ENCODE measurements at places on chromosomes 6 and 20. TPM values are rescaled to one million over a fixed set of nuclear protein-coding genes. Genes with fewer than 3 reads are reported as not detected.

GRCh38 chr6:14393910-14394309 is 276.3 kb downstream of the CD83 start:
- no peak for DNase-seq

DNA sequence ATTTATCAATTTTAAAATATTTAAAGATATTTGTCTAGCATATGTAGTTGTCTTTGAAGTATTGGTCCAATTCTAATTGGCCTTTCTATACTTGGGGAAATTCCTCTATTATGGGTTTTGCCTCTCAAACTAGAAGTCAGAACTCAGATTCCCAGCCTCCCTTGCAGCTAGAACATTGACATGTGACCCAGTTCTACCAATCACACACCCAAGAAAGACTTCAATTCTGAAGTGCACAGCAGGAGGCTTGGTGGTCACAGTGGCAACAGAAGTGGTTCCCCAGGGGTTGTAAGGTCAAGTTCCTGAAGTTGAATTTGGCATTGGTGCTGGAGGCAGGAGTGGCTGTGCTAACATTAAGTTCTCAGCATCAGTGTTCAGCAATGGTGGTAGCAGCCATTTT is 14.8 kb upstream of the FKBP5 start:
- no peak for DNase-seq

GRCh38 chr6:80792151-80792550 is 685.7 kb downstream of the BCKDHB start:
- no peak for DNase-seq

DNA sequence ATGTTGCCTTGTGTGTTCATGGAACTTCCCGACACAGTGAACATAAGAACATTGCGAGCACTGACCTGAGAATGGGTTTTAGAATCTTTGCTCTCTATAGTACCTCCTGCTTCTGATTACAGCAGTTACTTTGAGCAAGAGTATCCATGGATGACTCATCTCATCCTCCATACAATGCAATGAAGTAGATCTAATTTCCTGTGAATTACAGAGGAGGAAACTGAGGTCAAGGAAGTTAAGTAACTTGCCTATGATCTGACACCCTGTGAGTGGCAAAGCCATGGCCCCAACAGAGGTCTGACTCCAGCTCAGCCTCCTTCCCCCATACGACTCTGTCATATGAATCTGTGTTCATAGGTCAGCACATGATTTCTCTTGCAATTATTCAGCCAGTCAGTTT is 518.1 kb downstream of the TFAP2A start:
- DNase-seq = no peak

- no peak for DNase-seq
These were observed 39.2 kb upstream of the TPD52L1 start for GRCh38 chr6:125114248-125114858.

Gene CCN6
- total RNA-seq = not detected

Gene NKX2-2
- total RNA-seq = not detected

GRCh38 chr20:21623074-21623780 is 82.2 kb upstream of the PAX1 start:
- DNase-seq = no peak

DNA sequence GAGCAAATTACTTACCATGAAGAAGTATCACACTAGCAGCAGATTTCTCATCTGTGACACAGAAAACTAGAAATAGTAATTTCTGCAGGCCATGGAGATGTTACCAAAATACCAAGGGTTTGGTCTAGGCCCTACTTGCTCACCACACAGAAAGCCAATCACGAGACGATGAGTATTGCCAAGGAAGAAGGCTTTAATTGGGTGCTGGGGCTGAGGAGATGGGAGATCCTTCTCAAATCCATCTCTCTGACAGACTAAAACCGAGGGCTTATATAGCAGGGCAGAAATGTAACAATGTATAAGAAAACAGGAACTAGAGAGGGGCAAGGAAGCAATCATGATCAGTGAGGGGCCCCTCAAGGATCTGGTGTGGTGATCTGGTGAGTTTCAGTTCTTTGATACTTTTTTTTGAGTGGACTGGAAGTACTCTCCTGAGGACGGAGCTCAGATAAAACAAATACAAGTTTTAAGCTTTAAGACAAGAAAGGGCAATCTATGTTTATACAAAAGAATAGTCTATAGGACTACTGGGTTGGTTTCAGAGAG is 40.9 kb downstream of the RNF182 start:
- DNase-seq = no peak

DNA sequence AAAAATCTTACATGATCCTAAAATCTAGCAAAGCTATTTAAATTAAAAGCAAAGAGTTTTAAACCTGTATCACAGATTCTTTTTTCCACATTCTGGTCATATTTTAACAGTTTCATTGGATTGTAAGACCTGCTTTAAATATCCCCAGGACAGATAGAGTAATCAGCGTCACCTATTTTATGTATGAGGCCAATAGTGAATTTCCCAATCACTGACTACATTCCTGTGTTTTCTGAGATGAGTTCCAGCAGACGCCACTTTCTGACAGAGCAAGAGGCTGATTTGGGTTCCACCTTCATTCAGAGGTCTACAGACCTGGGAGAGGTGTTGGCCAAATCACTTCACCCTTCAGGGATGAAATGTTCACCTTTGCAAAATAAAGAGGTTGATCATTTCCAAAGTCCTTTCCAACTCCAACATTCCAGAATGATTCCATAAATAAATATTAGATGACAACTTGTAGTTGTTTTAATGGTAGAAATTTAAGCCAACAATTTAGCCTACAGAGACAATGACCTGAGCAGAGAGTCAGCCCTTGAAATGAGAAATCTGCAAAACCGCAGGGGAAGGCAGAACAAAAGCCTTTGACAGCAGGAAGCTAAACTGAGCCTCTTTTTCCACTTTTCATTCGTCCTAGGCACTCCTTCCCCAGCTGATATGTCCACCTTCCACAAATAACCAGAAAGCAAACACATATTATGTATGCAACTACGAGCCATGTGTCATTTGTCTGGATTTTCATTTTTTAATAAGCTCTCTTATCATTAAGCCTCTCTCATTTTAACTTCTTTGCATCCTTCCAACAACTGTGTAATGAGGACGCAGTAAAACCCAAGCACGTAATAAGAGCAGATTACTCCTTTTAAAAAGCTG is 105.2 kb downstream of the TFAP2A start:
- DNase-seq = no peak

GRCh38 chr6:25297039-25297441 is 17.9 kb downstream of the CARMIL1 start:
- DNase-seq = no peak

Gene PDYN
- total RNA-seq = not detected

Gene ZDHHC14
- 20.5 TPM for total RNA-seq

DNA sequence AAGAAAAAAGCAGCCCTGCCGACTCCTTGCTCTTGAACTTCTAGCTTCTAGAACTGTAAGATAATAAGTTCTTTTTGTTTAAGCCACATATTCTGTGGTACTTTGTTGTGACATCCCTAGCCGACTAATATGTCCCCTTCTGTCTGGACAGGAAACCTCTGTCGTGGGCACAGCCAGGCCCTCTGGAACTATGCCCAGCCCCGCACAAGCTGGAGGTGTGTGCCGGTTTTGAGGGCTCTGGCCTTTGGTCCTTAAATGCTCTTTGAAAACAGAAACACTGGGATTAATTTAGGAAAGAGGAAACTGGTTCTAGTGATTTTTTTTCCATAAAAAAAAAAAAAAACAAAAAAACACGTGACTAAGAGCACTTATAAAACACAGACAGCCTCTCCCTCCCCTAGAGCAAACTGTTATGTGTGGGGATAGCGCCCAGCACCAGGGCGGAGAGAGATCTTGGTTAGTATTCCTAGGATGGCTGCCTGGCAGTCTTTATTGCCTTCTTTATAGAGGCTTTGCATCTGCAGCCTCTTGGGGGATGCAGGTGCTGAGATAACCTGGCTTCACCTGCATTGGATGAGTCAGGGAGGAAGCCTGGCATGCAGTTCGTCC is 244.3 kb downstream of the NFATC2 start:
- DNase-seq = no peak

DNA sequence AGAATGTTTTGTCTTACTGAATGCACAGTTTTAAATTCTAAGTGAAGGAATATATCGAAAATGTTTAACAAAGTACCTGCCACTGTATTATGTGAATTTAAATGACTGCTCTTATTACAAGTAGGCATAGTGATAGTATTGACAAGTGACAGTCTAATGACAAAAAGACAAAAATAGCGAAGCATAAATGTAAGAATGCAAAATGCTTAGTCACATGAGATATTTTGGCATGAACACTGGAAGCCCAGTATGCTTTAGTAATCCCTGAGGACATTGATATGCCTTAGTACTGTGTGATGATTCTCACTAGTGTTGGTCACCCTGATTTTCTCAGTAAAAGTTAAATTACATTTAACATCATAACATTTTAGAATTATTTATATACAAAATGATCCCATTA is 153.5 kb downstream of the EYA4 start:
- no peak for DNase-seq

Gene SLC17A2
- not detected for total RNA-seq

GRCh38 chr6:157893238-157893637 is 70.2 kb downstream of the SNX9 start:
- DNase-seq = no peak

GRCh38 chr6:89711801-89712200 is 73.3 kb upstream of the LYRM2 start:
- DNase-seq = no peak

Gene TTK
- 2.3 TPM for total RNA-seq

GRCh38 chr6:111843347-111844147 is 29.7 kb downstream of the FYN start:
- DNase-seq = no peak

- DNase-seq = no peak
These were observed 85.8 kb upstream of the PREP start for GRCh38 chr6:105488516-105489215.

GRCh38 chr6:28442586-28442985 is 705 bp downstream of the ZSCAN23 start:
- no peak for DNase-seq

- DNase-seq = no peak
These were observed 172.1 kb downstream of the CDKAL1 start for GRCh38 chr6:20706238-20706938.

DNA sequence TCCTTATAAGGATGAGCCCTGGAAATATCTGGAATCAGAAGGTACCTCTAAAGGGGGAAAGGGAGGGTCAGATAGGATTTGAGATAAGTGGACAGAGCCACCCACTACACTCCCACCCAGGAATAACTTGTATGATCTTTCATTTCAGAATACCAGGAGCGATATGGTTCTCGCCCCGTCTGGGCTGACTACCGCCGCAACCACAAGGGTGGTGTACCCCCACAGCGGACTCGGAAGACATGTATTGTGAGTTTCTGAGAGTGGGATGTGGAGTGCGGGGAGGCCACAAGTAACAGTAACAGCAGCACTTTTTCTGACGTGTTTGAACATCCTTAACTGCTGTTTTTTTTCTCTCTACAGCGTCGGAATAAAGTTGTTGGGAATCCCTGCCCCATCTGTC is 1.9 kb downstream of the MRPS18B start:
- DNase-seq = no peak

Gene HLA-A
- total RNA-seq = 1,592 TPM

- no peak for DNase-seq
These were observed 18.7 kb upstream of the COL10A1 start for GRCh38 chr6:116144605-116145004.

DNA sequence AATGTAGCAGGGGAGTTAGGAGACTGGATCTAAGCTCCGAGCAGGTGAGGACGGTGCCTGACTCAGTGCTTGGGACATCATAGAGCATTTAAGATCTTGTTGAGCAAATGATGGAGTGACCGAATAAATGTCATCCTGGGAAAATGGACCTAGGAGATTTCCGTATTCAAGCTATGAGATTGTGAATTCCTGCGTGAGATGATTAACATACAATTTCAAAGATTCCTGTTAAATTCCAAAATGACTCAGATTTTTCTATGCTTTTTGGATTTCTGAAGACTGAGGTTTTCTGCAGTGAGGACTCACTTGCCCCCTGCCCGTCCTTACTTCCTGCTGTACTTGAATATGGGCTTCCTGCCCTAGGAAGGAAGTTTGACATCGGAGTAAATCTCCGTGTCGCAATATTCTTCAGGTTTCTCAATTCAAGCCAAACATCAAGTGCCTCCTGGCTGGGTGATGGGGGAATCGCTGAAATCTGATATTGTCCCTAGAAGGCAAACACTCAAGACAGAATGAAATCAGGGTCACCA is 5.2 kb downstream of the SYTL3 start:
- no peak for DNase-seq

GRCh38 chr20:59835448-59836395 is 97.7 kb downstream of the SYCP2 start:
- DNase-seq = no peak

Gene MUCL3
- total RNA-seq = not detected

Gene ATP6V1G2
- 1.9 TPM for total RNA-seq

Gene HLA-DQB2
- total RNA-seq = 95.7 TPM

Gene GABRR1
- not detected for total RNA-seq

Gene DCDC2
- not detected for total RNA-seq

GRCh38 chr6:135922174-135922573 is 70.7 kb downstream of the PDE7B start:
- no peak for DNase-seq

DNA sequence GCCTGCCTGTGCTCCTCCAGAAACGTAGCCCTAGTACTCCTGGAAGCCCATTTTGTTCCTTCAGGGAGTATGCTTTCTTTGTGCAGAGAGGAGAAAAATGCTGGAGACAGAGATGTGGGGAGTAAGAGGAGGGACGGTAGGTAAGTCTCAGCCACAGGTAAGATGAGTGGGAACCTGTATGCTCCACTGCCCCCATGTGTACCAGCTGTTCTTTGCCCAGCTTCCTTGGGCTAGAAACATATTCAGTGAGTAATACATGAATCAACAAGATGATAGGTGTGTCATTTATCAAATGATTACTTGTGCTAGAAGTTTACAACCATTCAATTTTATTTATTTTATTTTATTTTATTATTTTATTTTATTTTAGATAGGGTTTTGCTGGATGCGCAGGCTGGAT is 13.6 kb upstream of the CEP85L start:
- DNase-seq = no peak

Gene ZNF311
- 0.31 TPM for total RNA-seq

- DNase-seq = no peak
These were observed 80.6 kb upstream of the HIVEP1 start for GRCh38 chr6:11931296-11932035.

Gene TRIM10
- total RNA-seq = not detected

GRCh38 chr20:42098418-42098817 is 480.2 kb upstream of the CHD6 start:
- no peak for DNase-seq

DNA sequence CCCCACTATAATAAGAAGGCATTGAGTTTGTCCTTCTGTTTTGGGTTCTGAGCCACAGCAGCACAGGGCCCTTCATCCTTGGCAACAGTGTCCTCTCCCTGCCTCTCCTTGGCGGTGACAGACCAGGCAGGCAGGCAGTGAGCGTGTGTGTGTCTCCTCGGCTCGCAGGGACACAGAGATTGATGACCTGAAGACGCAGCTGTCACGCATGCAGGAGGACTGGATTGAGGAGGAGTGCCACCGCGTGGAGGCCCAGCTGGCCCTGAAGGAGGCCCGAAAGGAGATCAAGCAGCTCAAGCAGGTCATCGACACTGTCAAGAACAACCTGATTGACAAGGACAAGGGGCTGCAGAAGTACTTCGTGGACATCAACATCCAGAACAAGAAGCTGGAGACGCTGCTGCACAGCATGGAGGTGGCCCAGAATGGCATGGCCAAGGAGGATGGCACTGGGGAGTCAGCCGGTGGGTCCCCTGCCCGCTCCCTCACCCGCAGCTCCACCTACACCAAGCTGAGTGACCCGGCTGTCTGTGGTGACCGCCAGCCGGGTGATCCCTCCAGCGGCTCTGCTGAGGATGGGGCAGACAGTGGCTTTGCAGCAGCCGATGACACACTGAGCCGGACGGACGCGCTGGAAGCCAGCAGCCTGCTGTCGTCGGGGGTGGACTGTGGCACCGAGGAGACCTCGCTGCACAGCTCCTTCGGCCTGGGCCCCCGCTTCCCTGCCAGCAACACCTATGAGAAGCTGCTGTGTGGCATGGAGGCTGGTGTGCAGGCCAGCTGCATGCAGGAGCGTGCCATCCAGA is 24.0 kb downstream of the SDCBP2 start:
- DNase-seq = no peak
